NCI-H524 (cell line): ENCODE measurements at places on chromosomes 11 and 22.

DNA sequence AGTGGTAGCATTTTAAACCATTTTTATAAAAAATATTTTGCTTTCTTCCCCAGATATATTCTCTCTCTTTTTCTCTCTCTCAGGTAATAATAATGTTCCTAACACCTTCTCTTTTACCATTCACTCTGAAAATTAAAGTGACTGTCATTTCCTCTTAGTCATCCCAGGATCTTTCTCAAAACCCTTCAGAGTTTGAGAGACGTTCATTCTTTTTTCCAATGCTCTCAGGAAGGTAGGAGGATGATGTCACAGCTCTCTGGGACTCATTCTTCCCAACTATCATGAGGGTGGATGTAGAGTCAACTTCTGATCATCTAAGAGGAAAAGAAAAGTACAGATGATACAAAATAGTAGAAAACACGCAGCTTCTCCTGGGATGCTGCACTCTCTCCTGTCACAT lies 60.2 kb upstream of the CRTAM start:
- DNase-seq: no peak

- DNase-seq: no peak
Measured at GRCh38 chr11:25197515-25197914, 700.7 kb downstream of the LUZP2 start.

DNA sequence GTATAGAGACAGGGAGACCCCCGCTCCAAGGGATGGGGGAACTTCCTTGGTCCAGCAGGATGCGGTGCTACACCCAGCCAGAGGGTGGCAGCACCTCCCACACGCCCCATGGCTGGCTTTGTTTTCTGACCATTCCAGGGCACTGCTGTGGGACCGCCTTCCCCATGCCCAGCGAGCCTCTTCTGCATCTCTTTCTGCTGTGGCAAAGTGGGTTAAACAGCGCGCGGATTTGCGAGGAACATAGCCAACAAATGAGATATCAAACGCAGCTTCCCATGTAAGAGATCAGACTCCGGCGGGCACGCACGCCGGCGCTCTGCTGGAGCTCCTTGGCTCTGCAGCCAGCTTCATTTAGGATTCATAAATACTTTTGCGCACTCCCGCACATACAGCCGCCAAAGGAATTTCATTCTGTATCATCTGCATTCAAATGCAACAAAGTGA lies 485.8 kb upstream of the CADM1 start:
- peak; percentile 16 for DNase-seq

DNA sequence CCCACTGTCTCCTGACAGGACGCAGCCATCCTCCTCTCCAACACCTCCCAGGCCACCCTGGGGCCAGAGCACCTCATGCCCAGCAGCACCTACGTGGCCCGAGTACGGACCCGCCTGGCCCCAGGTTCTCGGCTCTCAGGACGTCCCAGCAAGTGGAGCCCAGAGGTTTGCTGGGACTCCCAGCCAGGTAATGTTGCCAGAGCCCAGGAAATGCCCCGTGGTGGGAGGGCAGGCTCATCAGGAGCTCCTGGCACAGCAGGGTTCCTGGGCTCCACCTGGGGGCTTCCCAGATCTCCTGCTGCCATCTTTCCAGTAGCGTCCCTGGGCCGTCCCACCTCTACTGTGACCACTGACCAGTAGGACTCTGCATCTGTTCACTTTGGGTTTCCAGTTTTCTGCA lies 16.2 kb downstream of the CSF2RB start:
- DNase-seq: no peak

GRCh38 chr22:37747715-37748100 lies 50.9 kb downstream of the TRIOBP start:
- DNase-seq: no peak

DNA sequence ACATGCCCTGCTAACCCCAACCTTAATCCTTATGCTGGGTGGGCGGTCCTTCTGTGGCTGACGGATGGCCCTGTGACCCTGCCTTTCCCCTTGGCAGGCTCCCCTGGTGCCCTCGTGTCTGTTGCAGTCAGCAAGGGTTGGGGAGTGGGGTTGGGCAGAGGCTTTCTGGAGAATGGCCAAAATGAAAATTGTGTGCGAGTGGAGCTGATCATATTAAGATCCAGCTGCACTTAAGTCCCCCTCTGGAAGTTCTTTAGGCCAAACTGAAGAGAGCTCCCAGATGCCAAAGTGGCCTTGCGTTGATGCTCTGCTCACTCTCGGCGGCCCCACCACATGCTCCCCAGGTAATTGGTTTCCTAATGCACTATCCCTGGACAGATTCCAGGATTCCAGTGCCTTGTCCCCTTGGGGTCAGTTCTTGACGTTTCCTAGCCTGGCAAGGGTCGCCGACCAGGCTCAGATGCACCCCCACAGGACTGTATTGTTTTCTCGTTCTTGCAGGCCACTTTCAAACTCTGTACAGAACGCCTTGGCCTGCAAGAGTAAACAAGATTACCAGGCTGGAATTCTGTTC lies 16.4 kb upstream of the C11orf96 start:
- peak; percentile 89 for DNase-seq

DNA sequence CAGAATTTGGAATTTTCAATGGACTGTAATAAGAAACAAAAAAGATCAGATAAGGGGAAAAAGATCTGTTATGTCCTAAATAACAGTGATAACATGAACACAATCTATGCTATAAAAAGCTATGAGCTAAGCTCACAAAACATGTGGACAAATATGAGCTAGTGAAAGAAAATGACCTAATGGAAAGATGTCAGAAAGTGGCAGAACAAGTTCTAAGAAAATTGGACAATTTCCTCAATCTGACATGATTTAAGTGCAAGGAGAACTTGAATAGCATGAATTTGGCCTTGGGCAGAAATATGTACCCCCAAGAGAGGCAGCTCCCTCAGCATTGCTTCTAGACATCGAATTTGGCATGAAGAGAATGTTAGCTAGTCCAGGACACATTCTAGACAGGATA lies 212.0 kb upstream of the PGR start:
- DNase-seq: no peak

GRCh38 chr11:18374956-18375355 lies 19.4 kb upstream of the LDHA start:
- no peak for DNase-seq

DNA sequence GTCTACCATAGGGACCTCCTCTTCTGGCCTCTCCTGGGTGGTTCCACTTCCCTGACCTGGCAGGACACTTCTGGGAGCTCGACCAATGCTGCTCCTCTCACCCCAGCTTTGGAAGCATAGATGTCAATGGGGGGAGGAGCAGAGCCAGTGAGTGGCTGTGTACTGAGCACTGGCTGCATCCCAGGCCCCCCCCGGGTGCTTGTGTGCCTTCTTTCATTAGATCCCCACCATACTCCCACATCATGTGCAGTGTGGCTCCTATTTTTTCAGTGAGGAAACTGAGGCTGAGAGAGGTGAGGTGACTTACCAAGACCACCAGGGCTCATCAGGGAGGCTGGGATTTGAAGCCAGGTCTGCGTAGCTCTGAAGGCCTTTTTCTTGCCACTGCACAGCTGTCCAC lies 44.3 kb downstream of the LRRC32 start:
- DNase-seq: no peak

GRCh38 chr22:43885319-43885671 lies 6.5 kb downstream of the PNPLA5 start:
- no peak for DNase-seq

DNA sequence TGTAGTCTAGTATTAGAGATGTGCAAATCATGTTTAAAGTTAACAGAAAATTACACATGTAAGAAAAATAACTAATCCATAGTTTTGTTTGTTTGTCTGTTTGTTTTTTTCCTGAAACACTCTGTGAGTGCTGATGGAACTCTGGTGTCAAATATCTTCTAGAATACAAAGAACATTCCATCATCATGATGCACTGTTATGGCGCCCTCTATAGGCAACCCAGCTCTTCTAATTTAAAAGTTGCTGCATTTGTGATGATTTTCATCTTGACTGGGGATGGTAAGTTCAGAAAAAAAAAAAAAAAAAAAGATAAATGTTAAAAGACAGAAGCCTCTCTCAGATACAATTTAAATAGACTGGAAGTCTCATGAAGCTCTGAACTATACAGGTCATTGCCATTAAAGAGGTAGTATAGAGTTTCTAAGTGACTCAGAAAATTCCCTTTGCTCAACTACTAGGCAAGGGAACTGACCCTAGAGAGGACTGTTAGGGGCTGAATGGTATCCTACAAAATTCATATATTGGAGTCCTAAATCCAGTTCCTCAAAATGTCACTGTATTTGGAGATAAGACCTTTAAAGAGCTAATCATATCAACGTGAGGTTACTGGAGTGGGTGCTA lies 597.2 kb upstream of the ANO3 start:
- no peak for DNase-seq

- DNase-seq: no peak
Measured at GRCh38 chr11:103295704-103296103, 186.5 kb downstream of the DYNC2H1 start.

DNA sequence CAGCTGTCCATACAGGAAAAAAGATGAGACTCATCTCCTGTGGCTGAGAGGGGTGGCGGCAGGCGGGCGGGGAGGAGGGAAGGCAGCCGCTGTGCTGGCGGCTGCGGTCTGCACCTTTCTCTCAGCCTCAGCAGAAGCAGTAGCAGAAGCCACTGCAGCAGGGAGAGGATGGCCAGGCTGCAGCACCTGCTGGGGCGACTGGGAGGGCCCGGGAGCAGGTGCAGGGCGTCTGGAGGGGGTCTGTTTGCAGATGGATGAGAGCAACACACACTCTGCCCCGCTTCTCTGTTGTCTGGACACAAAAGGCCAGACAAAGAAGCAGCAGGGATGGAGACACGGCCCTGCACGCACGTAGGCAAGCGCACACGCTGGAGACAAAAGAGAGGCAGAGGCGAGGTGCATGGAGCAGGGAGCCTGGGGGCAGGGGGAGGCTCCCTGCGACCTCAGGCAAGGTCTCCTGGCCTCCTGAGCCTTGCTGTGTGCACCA lies 9.3 kb upstream of the MIAT start:
- peak; percentile 39 for DNase-seq

DNA sequence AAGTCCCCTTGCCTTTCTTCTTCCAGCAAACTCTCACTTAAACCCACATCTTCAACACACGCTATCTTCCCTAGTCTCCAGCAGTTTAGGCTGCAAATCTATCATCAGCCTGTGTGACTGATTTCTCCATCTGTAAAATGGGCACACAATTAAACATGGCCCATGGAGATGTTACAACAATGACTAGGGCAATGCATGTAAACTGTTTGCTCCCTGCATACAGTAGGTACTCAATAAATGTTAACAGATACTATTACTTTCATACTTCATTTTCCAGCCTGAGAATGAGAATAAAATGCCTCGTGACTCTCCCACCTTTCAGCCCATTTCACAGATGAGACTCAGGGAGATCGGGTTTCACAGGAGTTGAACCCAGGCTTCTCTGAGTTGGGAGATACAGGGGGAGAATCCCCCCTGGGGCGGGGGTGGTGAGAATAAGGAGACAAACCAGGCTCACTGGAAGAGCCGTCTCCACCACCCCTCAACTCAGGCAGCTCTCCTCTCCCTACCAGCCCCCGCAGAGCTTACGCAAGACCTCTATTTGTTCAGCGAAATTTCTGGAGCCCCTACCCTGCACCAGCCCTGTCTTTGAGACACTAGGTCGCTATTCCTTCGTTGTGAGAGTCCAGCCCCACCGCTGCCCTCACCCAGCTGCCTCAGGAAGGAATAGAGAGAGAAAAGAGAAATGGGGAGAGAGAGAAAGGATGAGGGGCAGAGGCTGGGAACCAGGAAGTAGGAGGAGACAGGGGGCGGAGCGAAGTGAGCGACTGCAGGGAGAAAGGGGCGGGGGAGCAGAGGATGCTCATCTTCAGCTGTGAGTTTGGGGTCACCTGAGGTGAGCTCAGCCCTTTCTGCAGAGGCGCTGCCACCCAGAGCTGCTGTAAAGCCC lies 42.1 kb upstream of the KLHL35 start:
- DNase-seq: no peak

DNA sequence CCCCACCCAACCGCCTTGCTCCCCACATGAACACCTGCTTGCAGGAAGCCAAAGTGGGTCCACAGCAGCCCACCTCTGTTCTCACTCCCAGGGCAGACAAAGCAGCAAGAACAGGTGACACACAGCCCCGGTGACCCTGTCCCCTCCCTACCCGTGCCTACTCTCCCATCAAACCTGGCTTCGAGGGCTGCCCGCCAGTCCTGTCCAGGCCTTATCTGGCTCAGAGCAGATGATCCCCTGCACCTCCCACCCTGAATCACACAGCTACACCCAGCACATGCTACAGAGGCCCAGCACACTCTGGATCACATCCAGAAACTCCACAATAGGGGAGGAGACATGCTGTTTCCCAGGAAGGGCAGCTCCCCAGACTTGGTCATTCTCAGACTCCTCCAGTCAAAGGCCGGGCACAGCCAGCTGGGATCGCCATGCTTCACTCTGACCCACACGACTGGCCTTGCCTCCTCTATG lies 6.2 kb upstream of the RGL4 start:
- DNase-seq: no peak

DNA sequence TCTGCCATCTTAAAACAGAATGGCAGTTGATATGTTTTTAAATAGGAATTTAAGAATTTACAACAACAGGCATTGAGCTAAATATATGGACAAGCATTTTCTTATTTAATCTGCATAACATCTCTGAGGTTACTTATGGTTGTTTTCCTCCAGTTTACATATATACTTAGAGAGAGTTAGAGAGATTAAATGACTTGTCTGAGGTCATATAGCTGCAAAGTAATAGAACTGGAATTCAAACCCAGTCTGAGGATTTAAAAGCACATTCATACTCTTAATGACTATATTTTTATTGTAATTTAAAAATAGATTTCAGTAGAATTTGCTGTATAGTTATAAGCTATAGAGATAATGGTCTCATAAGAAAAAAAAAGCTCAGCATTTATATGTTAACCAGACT lies 81.4 kb upstream of the GRIK4 start:
- DNase-seq: no peak

DNA sequence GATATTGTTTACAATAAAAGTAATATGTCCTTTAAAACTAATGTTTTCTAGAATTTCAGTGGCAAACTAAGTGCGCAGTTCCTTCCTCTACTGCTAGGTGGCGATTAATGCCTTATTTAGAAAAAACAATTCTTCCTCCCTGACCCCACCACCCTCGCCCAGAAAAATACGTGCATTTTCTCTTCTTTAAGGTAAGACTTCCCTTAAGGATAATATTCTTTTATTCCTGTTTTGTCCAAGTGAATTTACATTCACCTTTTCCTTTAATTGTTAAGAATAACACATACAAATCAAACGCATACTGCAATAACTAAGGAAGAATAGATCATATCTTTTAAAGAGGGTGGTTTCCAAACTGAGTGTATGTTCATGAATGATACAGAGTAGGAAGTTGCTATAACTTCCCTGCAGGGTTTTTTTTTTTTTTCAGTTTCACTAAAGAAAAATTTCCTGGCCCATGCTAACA lies 17.0 kb upstream of the PSMA1 start:
- DNase-seq: peak; percentile 40

- DNase-seq: no peak
Measured at GRCh38 chr22:26608129-26608528, 9.7 kb downstream of the CRYBB1 start.

DNA sequence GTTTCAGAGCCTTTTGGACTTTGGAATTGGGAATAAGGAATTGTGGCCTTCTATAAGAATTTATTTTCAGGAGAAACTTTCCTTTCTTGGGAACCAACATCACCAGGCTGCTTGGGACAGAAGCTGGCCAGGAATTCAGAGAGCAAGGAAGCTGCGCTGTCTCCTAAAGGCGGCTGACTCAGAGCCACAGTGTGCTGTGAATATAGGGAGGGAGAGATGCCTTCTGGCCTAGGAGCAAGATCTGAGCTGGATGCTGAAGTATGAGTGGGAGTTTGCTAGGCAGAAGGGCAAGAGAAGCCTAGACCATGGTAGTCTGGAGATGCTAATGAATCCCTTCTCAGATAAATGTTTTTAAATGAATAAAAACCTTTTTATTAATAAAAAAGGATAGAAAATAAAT lies 213.7 kb upstream of the TBCEL start:
- DNase-seq: no peak

GRCh38 chr11:7098235-7098832 lies 9.5 kb downstream of the RBMXL2 start:
- DNase-seq: peak; percentile 64
